Activated CD4-positive, alpha-beta memory T cell treated with anti-CD3 and anti-CD28 coated beads, Interleukin-2, amount 10 ng/mL, durations not matched to agents 7 days and 5 days (primary cell): ENCODE measurements at places on chromosomes 7 and 10.

GRCh38 chr7:37718585-37718984 is 35.0 kb downstream of the GPR141 start:
- no peak for DNase-seq

DNA sequence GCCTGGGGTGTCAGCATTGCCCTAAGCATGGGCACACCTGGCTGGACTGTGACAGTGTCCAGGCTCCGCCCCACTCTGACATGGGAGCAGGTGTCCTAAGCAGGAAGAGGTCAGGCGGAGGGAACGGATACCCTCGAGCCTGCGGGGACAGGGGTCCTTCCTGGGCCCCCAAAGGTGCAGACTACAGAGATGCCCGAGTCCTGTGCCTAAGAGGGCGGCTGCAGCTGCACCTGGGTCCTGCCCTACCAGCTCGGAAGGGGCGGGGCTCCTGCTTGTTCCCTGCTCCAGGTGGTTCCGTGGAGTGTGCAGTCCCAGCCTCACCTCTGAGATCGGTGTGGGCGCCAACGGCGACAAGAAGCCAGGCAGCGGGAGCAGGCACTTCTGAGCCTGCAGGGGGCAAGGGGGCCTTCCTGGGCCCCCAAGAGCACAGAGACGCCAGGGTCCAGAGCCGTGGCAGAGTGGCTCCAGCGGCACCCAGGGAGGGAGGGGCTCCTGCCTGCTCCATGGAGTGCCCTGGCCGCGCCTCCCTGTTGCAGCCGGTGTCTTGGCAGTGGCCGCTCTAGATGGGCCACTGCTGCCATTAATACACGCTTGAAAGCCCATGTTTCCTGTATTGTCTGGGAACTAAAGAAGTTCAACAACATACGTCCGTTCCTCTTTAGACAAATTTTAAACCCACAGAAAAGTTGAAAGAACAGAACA is 64.5 kb upstream of the CACNA2D1 start:
- no peak for DNase-seq

GRCh38 chr7:2049782-2050510 is 182.8 kb downstream of the MAD1L1 start:
- no peak for DNase-seq

DNA sequence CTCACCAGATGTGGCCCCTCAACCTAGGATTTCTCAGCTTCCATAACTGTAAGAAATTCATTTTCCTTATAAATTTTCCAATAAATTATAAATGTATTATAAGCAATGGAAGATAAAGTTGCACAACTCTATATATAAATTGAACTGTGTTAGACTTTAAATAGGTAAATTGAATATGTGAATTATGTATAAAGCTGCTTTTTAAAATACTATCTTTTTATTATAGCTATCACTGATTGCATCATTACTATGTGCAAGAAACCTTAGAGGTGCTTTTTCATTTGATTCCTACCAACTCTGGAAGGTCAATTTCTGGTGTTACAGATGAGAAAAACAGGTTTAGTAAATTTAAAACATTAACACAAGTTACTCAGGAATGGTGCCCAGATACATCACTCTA is 8.4 kb downstream of the MTERF1 start:
- DNase-seq: no peak

- no peak for DNase-seq
These were observed 49.9 kb upstream of the ZRANB1 start for GRCh38 chr10:124892031-124892430.
